Urinary bladder (tissue), 4 donors: ENCODE measurements at places on chromosomes 11 and 22.

GRCh38 chr11:28759311-28759710 is 651.1 kb downstream of the METTL15 start:
- no peak for DNase-seq

GRCh38 chr11:9047964-9048523 is 43.4 kb downstream of the SCUBE2 start:
- peak; percentile 68 for DNase-seq

GRCh38 chr11:106723071-106723470 is 295.2 kb downstream of the GUCY1A2 start:
- no peak for DNase-seq

GRCh38 chr22:45254789-45255278 is 14.1 kb upstream of the KIAA0930 start:
- no peak for DNase-seq

GRCh38 chr11:77196961-77197360 is 68.9 kb downstream of the MYO7A start:
- no peak for DNase-seq

DNA sequence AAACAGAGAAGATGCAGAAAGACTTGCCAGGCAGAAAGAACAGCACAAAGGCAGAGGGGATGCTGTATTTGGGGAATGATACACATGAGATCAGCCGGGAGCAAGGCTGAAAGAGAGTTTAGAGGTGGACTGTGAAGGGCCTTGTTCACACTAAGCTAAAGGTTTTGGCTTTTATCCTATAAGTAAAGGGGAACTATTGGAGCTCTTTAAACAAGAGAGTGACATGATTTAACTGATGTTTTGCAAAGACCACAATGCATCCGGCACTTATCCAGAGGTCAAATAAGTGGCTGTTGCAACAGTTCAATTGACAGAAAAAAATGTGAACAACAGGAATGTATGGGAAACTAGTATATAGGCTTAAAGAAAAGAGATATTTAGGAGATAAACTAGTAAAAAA is 64.7 kb upstream of the RRAS2 start:
- DNase-seq = no peak

- DNase-seq = no peak
These were observed 13.8 kb upstream of the POGLUT3 start for GRCh38 chr11:108511851-108512474.

DNA sequence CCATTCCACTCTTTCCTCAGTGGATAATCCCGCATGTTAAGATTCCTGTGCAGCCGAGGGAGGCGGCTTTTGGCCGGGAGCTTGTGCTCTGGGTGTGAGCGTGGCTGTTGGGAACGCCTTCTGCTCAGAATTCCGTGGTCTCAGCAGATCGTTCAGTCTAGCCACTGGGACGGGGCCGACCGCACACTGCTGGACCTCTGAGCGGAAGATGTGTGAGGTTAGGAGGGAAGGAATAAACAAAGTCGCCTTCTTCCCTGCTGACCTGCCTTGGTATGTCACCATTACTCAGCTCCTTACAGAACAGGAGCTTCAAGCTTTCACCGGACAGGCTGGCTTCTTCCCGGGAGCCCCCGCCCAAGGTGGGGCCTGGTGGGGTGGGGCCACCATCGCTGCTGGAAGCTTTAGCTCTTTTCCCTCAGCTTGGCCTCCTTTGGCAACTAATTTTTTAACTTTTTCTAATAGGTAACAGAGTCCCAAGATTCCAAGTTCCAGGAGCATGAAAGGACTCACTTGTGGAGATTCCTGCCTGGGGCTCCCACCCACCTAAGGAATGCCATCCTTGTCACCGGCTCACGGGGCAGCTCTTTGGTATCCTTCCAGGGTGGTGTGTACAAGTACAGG is 22.5 kb upstream of the SEPTIN5 start:
- no peak for DNase-seq

GRCh38 chr22:48482771-48483170 is 1344.9 kb downstream of the BRD1 start:
- no peak for DNase-seq

GRCh38 chr11:111707039-111707690 is 59.0 kb downstream of the PPP2R1B start:
- no peak for DNase-seq

DNA sequence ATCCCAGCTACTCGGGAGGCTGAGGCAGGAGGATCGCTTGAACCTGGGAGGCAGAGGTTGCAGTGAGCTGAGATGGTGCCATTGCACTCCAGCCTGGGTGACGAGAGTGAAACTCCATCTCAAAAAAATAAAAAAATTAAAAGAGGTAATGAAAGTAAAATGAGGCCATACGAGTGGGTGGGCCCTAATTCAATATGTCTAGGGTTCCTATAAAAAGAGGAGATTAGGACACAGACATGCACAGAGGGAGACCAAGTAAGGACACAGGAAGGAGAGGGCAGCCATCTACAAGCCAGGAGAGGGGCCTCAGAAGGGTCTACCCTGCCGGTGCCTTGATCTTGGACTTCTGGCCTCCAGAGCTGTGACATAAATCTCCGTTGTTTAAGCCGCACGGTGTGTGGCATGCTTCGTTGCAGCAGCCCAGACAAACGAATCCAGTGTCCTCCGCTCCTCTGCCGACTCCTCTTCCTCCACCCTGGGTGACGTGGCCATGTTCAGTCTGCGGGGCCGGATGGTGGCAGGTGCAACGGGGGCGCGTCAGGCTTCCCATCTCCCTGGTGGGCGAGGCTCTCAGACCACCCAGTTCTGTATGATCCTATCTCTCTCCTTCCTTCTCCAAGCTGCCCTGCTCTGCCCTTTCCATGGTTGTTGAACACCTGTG is 51.6 kb upstream of the PARVG start:
- no peak for DNase-seq

DNA sequence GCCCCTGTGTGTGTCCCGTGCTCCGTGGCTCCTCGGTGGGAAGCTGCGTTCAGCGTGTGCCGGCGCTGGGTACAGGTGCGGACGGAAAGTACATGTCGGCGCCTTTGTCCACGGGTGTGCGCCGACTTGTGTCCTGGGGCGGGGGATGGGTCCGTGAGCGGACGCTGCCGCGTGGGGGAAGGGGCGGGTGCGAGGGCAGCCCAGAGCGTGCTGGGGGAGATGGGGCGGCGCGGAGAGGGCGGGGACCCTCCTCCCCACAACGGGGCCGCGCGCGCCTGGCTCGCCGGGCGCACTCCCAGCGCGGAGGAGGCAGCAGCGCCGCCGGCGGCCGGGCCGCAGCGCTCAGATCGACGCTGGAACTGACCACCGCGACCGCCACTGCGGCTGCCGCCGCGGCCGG is 33.6 kb upstream of the RELT start:
- no peak for DNase-seq

DNA sequence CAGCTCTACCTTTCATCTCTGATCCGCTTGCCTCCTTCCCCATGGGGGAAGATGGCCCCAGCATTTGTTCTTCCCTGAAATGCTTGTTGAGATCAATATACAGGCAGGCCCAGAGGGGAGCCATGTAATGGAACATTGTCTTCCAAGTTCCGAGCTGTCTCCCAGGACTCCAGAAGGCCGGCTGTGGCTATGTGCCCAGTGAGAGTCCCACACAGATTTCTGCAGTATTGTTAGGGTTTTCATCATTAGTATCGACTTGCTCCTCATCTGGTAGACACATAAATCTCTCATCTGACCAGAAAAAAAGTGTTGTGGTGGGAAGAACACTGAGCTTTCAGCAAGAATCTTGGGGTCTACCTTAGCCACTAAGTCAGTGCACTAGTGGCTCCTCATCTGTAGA is 163.4 kb downstream of the TRIM29 start:
- no peak for DNase-seq

GRCh38 chr11:128726458-128727139 is 32.7 kb downstream of the FLI1 start:
- DNase-seq = no peak

- no peak for DNase-seq
These were observed 14.5 kb downstream of the XNDC1N start for GRCh38 chr11:71913756-71914526.

DNA sequence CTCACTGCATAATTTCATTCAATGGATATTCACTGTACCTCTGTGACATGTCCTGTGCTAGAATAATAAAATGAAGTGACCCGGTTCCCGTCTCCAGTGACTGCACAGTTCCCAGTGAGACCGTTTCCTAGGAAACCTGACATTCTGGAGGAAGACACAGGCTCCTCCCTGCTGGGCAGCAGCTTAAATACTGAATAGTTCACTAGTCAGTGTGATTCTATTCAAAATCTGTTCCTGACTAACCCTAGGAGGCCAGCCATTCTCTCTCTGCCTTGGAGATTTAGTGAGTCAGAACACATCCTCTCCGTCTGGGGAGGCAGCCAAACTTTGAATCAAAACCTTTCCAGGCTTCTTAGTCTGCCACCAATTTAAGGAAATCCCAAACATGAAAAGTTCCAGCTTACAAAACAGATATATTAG is 11.3 kb downstream of the TRIM66 start:
- DNase-seq = peak; percentile 51

- DNase-seq = no peak
These were observed 871 bp downstream of the BDNF start for GRCh38 chr11:27699242-27699925.
